ENCODE measurements at places on chromosomes 12 and 14.

DNA sequence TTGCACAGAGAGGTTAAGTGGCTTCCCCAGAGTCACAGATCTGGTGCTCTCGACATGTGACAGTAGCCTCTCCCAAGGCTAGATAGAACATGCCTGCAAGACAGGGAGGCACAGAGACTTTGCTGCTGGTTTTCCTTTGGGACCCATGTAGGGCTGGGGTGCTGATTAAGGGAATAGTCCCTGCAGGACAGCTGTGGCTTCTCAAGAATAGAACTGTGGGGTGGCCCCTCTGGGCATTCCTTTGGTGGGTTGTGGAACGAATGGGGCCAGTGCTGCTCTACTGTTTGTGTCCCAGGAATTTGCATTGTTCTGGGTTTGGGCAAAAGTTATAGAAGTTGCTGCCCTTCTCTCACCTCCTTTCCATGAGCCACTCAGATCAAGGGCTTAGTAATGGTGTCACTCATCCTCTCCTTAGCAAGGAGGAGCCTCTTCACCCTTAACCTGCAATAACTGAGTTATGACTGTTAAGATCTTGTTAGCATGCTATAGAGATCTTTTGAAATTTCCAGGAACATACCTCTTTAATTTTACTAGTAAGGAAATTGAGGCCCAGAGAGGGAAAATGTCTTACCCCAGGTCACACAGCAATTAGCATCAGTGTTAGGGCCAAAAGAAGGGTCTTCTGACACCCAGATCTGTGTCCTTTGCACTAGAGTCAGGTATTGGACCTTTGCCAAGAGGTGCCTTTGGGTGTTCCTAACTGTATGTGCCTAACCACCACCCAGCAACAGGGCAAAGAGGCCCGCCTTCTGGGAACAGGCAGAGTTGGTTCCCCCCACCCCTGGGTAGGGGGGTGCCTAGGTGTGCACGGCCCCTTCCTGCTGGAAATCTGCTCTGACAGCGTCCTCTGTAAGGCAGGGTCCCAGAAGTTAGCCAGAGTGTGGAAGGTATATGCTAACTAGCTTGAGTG is 31.4 kb downstream of the CD9 start:
- H3K36me3 ChIP-seq, result peaks cover 25% of the 10 kb centered on the region
- H3K27ac ChIP-seq, result peak overlapping the region; percentile 4
- peaks cover 81% of the 10 kb centered on the region for H3K4me1 ChIP-seq
- no peak overlapping the region for H3K4me3 ChIP-seq

DNA sequence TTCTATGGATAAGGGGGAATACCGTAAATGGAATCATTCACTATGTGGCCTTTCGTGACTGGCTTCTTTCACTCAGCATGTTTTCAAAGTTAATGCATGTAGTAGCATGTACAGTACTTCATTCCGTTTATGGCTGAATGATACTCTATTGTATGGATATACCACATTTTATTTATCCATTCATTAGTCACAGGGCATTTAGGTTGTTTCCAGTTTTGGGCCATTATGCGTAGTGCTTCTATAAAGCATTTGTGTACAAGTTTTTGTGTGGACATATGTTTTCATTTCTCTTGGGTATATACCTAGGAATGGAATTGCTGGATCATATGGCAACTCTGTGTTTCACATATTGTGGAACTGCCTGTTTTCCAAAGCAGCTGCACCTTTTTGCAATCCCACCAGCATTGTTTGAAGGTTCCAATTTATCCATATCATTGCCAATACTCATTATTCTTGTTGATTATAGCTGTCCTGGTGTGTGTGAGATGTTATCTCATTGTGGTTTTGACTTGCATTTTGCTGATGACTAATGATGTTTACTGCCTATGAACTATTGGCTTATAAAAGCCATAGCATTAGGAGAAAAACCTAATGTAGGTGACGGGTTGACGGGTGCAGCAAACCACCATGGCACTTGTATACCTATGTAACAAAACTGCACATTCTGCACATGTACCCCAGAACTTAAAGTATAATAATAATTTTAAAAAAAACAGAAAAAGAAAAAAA is 45.5 kb downstream of the ATF7IP start:
- no peak overlapping the region for H3K27ac ChIP-seq
- no peaks in the 10 kb centered on the region for H3K27me3 ChIP-seq
- DNase-seq, result no peak
- no peaks in the 10 kb centered on the region for H3K36me3 ChIP-seq
- no peak overlapping the region for H3K4me3 ChIP-seq
- H3K4me1 ChIP-seq, result peaks cover 10% of the 10 kb centered on the region

DNA sequence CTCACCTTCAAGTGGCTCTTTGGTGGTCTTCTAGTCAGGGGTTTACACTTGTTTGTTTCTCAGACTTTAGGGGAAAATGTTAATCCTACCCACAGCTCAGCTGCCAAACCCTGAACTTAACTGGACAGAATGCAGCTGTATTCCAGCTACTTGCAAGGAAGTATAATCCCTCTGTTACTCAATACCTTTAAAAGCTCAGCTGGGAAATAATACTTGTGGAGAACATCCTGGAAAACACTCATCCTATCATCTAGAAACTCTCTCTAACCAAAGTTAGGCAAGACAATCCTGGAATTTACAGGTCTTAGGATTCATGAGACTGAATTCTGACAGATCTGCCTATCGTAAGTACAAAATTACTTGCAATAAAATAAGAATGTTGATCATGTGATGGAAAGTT is 404.1 kb downstream of the ADAMTS20 start:
- H3K4me1 ChIP-seq, result peaks cover 4% of the 10 kb centered on the region
- H3K27me3 ChIP-seq, result no peaks in the 10 kb centered on the region
- DNase-seq, result no peak
- H3K27ac ChIP-seq, result no peak overlapping the region

DNA sequence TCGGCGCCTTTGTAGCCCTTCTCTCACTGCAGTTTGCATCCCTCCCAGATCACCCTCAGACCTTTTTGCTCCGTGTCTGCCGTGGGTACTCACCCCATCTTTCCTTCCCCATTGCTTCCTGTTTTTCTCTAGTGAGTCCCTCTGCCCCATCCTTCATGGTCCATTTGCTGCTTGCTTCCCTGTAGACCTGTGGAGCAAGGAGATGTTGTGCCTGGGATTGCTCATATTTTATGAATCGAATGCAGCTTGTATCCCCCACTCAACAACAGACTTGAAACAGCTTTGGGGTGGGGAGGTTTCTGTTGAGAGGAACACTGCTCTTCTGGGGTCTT is 661 bp downstream of the DENR start:
- H3K4me1 ChIP-seq, result peaks cover 8% of the 10 kb centered on the region
- DNase-seq, result no peak
- H3K4me3 ChIP-seq, result peak overlapping the region; percentile 88
- no peaks in the 10 kb centered on the region for H3K27me3 ChIP-seq
- H3K27ac ChIP-seq, result peak overlapping the region; percentile 53

DNA sequence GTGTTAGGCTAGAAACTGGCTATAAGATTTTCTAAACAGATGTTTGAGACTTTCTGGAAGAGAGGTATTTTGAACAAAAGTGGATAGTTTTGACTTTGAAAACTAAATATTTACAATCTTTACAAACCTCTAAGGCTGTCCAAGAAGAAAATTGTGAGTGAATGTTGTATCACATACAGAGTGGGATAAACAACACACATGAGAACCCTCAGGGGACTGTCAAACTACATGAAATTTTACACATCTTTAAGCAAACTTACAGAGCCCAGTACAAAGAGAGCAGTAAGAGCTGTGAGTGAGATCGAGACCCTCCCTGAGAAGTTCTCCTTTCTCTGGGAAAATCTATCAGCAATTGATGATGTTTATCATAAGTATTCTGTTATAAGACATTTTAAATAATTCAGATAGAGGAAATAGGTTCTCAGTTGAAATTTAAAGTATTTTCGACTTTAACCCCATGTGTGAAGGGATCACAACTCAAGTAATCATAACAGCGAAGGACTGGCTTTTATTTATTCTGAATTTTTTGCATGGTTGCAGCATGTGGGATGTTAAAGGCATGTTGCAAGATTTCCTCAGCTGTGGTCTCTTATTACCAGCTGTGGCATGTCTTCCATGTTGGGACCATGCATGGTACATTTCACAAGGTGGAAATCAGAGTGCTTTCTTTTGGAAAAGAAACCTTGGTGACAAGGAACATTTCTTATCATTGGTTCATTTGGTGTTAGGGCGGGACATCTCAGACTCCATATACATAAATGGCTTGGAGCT is 264.0 kb upstream of the PRICKLE1 start:
- H3K4me1 ChIP-seq, result no peaks in the 10 kb centered on the region
- no peak overlapping the region for H3K27ac ChIP-seq
- H3K4me3 ChIP-seq, result no peak overlapping the region
- H3K36me3 ChIP-seq, result no peaks in the 10 kb centered on the region
